ENCODE measurements at places on chromosomes 7 and 10.

DNA sequence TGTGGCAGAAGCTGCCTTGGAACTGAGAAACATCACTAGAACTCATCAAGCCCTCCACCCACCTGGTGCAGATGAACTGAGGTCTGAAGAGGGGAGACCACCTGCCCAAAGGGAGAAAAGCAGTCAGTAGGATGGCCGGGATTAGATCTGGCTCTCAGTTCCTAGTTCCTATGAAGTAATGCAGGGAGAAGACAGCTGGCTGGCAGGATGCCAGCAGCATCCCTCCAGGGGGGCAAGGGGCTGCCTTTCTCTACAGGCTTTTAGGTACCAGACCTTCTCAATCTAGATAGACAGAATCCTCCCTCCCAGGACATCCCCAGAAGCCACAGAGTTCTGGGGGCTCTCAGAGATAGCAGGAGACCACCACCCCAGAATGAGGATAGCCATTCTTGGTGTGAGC, 7.8 kb downstream of the CRHR2 start:
- DNase-seq = no peak

GRCh38 chr7:151114151-151115090, 28.1 kb downstream of the AGAP3 start:
- no peak for DNase-seq

DNA sequence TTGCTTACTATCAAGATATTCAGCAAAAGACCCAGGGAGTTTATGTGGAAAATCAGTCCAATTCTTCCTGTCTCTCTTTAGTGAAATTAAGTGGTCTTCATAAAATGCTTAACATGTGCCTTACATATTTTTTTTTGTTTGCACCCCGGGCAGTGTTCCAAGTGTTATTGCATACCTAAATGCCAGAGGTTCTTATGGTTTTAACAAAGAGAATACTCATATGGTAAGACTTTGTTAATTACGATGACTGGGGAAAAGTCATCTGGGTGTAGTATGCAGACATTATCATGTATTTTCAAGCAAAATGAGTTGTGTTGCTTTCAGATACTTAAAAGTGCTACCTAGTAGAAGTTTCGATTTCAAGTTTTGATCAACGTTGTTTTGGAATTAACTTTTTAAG, 82.6 kb downstream of the PRKG1 start:
- no peak for DNase-seq

DNA sequence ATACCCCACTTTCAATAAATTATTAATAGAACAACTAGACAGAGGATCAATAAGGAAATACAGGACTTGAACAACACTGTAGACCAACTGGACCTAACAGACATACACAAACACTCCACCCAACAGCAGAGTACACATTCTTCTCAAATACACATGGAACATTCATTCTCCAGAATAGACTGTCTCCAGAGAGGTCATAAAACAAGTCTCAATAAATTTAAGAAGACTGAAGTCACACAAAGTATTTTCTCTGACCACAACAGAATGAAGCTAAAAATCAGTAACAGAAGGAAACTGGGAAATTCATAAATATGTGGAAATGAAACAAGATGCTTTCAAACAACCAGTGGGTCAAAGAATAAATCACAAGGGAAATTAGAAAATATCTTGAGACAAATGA, 119.8 kb downstream of the SMURF1 start:
- DNase-seq = peak; percentile 51

DNA sequence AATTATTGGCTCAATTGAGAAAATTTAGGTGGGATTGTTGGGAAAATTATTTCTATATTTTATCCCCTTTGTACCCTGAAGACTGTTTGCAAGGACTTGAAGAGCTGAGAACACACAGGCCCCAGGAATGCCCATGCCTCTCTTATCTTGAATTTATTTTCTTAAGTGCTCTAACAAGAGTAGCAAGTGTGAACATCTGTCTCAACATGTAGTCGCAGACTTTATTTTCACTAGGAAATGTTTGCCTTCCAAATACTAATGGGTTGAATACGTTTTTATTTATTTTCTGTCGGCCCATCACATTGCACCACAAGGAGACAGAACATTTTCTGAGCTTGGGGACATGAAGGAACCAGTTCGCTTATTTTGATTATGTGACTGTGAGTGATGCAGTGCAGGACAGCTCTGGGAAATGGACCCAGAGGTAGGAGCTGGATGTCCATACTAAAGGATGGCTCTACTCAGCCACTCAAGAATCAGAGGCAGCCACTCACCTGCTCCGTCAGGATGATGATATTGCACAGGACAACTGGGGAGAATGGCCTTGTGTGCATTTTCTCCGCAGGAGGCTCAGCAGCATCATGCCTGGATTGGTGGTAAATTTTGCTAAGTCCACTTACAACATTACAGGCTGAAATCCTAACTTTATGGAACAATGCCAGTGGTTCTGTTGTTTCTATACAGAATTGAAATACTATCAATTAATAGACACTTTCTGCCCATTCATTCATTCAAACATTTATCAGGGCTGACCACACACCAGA, 332.7 kb downstream of the FGFR2 start:
- DNase-seq = no peak

GRCh38 chr7:34748728-34749089, 90.7 kb downstream of the NPSR1 start:
- no peak for DNase-seq

GRCh38 chr7:26348234-26348851, 56.7 kb downstream of the SNX10 start:
- DNase-seq = no peak
